Activated CD8-positive, alpha-beta memory T cell treated with anti-CD3 and anti-CD28 coated beads for 24 hours (primary cell): ENCODE measurements at places on chromosomes 6 and 20.
A peak's percentile ranks its signal among the peaks of the same experiment; 100 is the strongest.

DNA sequence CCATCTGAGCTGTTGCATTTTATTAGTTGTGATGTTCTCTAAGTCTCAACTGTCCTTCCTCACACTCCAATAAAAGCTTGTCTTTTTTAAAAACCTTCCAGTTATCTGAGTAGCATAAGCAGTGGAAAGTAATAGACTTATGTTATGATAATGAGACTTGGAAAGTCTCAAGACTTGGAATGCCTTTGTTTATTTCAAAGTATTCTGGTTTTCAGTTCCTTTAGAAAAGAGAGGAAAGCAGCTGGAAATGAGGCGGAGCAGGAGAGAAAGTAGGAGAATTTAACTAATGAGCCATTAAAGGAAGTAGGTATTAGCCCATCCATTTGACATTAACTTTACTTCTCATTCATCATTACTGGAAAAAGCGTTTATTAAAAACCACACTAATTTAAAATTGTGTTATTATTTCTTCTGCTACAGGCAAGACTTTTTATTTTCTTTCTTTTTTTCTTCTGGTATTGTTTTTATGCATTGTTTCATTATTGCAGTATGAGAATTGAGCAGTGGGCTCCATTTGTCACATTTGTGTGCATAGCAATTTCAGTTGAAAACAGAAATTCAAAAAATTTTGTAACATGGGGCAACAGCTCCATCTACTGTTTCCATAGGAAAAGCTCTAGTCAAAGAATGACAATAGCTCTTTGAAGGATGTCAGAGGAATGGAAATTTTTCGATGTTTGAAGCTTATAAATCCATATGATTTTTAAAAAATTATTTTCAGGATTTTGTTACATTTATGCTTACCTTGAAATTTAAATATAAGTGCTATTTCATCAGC, 194.8 kb downstream of the COL9A1 start:
- no peak for DNase-seq

- DNase-seq = peak; percentile 62
Measured at GRCh38 chr6:788058-788457, 95.1 kb upstream of the EXOC2 start.

- DNase-seq = no peak
Measured at GRCh38 chr6:110322151-110322873, 35.8 kb downstream of the METTL24 start.

GRCh38 chr6:28525496-28526039, at the start of gene GPX5:
Gene GPX5, plus strand, starts transcription at chr6:28525881. Its CDS starts 133 bp downstream, at chr6:28526014.
- DNase-seq = no peak

GRCh38 chr20:3420211-3420707, 12.8 kb upstream of the DNAAF9 start:
- DNase-seq = peak; percentile 65

- no peak for DNase-seq
Measured at GRCh38 chr6:110270165-110270564, 88.0 kb downstream of the METTL24 start.

GRCh38 chr20:58696411-58696961, 3.9 kb downstream of the NPEPL1 start:
- no peak for DNase-seq

DNA sequence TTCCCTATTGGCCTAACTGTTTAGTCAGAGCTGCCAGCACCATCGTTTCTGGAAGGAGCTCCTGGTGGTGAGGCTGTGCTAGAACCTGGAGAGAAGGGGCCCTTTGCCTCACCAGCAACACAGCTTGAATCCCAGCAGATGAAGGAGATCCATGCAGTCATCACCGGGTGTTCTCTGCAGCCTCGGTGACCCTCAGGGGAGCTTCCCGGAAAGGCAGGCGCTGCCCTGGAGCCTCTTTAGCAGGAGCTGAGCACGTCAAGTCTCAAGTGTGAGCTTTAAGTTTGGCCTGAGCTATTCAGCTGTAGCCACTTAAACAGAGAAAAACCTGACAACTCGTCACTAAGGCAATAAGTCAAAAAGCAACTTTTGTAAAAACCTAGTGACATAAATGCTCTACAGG, 181.2 kb upstream of the FOXQ1 start:
- no peak for DNase-seq

- no peak for DNase-seq
Measured at GRCh38 chr20:57048027-57048869, 218.2 kb downstream of the BMP7 start.

GRCh38 chr6:26217714-26218075, 130.5 kb downstream of the HFE start:
- no peak for DNase-seq

DNA sequence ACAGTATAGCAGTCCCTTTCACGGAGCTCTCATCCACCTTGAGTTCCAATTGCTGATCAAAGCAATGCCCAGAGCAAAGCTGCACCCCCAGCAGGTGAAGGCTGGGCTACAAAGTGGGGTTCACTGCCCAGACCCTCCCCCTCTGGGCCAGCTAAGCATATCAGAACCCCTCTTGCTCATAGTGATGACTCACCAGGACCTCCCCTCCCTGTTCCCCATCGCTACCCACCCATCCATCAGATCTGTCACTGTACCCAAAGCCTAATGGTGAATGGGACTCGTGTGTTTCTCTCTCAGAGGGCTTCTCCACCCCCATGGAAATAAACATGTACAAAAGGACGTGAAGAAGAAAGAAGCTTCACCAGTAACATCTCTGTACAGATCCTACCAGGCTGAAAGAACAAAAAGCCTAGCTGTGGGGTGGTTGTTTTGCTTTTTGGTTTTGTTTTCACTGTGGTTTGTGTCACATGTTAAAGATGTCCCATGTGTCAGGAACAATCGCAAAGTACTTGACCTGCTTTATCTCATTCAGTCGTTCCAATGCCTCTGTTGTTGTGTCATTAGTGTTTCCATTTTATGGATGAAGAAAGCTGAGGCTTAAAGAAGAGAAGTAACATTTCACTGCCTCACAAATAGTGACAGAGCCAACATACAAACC, 518.5 kb downstream of the CD83 start:
- no peak for DNase-seq

DNA sequence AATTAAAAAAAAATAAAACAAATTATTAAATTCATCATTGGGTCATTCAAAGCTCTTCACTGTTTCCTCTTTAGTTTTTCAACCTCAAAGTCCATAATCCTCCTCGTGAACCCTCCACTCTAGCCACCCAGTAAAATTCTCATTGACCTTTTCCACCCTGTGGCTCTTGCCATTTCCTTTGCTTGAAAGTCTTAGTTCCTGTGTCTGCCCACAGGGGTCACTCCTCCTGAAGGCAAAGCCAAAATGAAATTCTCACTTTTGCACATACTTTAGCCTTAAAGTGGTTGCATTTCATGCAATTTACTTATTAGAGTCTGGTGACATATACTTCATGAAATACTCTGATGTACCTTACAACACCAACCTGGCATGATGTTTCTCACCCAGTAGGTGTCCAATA, 263.7 kb downstream of the BMP2 start:
- DNase-seq = no peak

DNA sequence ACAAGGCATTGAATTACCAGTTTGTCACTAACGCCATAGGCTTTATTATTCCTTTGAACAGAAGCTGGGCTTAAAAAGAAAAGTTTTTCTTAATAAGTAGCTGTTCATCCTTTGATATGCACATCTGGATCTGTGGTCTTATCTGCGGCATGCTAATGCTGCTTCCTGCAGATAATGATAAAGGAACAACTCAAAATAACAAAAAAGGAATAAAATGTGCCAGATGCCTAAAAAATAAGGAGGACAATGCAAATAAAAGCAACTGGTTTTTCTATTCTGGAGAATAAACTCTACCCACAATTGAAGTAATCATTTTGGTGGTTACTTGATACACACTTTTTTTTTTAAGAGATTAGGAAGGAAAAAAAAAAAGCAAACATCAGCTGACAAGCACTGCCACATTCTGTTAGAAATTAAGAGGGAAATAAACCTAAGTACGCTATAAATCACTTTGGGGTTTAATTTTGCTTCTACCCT, 156.8 kb upstream of the SALL4 start:
- DNase-seq = no peak

DNA sequence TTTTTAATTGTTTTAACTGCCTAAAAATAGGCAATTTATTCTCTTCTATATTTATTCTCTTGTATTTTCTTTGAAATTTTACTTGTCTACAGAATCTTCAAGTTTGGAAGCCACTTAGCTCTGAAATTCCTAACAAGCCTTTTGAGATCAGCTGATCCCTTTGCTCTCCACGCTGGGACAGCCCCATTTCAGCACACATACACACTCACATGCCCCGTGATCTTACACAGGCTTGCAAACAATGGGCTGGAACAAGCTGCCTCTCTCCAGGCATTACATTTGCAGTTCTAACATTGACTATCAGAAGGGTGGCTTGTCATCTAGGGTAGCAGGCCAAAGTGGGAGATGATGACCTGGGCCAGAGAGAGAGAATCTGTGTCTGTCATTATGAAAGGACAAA, 62.1 kb upstream of the RAB32 start:
- DNase-seq = no peak

DNA sequence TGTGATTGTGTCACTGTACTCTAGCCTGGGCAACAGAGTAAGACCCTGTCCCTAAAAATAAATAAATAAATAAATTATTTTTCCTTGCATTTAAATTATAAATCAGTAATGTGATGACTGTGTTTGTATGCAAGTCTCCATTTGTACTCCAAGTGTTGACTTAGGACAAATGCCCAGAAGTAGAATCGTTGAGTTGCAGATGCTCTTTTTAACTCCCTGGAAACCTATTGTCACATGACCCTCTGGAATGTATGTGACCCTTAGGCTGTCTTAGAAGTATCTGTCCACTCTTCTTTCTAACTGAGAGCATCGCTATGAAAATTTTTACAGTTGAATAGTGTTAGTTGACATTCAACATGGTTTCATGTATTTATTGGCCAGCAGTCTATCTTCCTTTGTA, 18.8 kb downstream of the OR2A4 start:
- no peak for DNase-seq

DNA sequence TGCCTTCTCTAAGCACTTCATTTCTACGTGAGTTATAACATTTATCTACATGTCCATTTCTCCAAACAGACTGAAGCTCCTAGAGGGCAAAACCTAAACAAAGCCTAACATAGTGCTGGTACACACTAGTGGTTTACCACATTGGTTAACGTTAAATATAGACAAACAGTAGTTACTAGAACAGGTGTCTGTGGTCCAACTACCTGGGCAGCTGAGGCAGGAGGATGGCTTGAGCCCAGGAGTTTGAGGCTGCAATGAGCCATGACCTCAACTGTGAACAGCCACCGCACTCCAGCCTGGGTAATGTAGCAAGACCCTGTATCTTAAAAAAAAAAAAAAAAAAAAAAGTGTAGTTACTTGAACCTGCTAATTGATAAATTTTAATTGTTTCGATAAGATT, 26.5 kb downstream of the PTPRK start:
- DNase-seq = no peak

DNA sequence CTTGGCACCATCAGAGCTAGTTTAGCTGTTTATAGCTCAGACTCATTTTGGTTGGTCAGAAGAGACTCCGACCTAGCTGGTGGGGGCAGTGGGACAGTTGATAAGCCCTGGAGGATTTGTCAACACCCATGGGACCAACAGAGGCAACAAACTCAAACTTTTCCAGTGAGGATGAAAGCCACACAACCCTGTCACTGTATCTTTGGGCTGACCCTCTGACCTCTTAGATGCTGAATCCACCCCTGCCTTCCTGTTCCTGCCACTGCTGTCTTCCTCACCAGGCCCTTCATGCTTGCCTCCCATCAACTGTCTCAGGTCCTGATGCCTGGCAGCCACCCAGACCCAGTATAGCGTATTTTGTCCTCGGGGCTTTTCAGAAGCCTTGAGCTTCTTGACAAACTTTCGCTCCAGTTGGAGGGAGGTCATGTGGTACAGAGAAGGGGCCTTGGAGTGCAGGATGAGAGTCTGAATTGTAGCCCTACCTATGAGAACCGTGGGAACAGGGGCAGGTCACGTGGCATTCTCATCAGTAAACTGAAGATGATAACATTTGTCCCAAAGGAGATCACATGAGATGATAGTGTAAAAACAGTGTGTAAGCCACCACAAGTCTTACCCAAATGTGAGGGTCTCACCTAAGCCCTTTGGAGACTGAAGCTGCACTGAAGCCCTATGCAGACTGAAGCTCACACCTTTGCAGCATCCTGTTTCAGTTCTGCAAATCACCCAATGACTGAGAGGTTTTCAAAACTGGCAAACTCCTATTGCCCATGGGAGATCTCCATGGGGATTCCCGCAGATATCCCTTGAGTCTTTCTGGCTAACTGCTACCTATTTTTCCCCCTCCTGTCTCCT, 72.0 kb upstream of the F13A1 start:
- no peak for DNase-seq

DNA sequence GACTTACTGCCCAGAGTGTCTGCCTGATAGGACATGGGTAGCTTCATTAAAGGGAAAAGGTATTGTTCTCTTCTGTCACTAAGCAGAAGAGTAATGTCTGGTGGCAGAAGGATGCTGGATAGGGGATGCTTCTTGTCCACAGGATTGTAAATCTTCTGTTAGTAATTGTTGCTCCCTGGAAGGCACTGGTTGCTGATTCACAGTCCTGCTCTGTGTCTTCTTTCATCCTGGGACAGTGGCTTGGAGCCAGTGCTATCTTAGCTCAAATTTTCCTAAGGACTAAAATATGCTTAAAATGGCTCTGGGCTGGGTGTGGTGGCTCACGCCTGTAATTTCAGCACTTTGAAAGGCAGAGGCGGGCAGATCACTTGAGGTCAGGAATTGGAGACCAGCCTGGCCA, 48.0 kb downstream of the SYTL3 start:
- peak; percentile 17 for DNase-seq
